Effector memory CD4-positive, alpha-beta T cell (primary cell): ENCODE measurements at places on chromosomes 5 and 9.

GRCh38 chr5:16756692-16757091, 139.9 kb upstream of the RETREG1 start:
- no peak for DNase-seq

DNA sequence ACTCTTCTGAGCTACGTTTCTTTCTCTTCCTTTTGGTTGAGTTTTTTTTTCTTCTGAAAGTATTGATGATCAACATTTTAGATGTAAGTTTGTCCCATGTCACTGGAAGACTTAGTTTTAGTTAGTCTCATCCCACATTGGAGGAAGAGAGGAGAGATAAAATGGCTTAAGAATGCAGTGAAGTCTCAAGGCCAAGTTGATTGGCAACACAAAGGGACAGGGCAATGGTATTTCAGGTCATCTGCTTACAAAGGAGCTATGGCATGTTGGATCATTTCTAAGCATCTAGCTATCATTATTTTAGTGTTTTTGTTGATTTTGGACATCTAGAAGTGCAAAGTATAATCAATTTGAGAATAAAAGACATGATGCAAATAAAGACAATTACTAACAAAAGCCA, 58.6 kb downstream of the CDKN2A start:
- DNase-seq, result no peak

- no peak for DNase-seq
Measured at GRCh38 chr9:23829580-23830475, 3.8 kb upstream of the ELAVL2 start.

DNA sequence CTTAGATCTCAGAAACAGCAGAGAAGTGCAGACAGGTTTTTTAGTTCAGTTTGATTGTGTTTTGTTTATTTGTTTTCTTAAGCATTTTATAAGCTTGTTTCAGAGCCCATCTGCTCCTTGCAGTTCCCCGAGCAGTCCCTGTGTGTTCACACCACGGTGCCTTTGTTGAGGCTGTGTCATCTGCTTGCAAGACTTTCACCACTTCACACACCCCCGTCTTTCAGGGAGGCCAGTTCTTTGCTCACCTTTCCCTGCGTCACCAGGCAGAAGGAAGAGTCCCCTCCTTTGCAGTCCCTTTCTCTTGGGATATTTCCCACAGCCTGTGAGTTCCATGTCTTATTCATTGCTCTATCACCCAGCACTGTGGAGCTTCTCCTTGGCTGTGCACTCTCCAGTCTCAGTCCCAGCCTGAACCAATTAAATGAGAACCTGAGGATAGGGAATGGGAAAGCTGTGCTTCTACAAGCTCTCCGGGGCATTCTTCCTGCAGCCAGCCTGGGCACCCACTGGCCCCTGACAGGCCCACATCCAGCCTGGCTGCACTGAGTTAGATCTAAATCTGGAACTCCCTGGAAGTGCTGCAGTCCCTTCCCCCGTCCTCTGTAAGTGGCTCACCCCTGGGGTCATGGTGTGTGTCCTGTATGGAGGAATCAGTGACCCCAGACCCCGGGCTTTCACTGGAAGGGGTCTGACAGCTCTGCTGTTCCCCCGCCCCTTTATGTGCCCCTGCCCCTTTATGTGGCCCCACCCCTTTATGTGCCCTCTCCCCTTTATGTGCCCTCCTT, 5.5 kb downstream of the MVB12B start:
- no peak for DNase-seq
